Suppressor macrophage (primary cell): ENCODE measurements at places on chromosomes 13 and 19.

- DNase-seq, result peak; percentile 92
Measured at GRCh38 chr19:58581227-58582141, 8.3 kb upstream of the MZF1 start.

DNA sequence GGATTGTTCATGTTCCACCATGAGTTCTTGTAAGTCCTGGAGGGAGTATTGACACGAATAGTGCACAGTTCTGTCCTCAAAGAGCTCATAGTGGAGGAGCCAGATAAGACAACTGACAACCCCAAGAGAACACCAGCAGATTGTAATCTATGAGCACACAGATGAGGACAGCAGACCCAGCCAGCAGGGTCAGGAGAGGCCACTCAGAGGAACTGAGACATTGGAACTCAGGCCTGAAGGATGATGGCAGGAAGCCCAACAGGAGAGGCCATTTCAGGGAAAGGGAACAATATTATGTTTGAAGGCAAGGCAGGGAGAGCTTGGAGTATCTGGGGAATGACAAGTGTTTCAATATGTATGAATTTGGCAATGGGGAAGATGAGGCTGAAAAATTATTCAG is 63.7 kb upstream of the IPO5 start:
- no peak for DNase-seq

- DNase-seq, result no peak
Measured at GRCh38 chr13:114258589-114258988, 22.8 kb upstream of the UPF3A start.

- DNase-seq, result peak; percentile 78
Measured at GRCh38 chr19:49391581-49392399, 3.7 kb downstream of the KASH5 start.

- no peak for DNase-seq
Measured at GRCh38 chr19:1288833-1289685, 3.4 kb downstream of the EFNA2 start.

DNA sequence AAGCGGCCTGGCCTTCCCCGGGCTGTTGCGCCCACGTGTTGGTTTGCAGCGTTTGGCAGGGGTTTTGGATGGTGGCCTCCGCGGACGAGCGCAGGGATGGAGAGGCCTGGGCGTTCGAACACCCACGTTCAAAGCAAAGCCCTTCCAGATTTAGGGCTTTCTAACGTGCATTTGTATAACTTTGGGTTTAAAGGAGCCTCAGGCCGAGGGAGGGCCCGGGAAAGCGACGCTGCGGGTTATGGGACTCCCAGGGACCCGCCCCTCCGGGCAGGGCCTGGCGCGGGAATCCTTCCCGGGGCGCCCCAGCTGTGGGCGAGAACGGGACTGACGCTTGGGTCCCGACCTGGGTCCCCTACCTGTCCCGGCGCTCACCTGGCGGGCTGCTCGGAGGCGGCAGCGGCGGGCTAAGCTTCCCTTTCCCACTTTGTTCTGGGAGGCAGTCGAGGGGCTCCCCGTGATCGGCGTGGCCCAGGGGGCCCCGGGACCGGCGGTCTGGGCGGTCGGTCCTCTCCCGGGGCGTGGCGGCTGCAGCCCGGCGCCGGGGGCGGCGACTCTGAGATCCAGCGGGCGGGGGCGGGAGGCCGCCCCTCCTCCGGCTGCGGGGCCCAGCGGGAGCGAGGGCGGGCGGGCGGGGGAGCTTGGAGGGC is at the start of gene FBXO17:
TSS of gene FBXO17 (minus strand) at position 529 of the 647 bp plus-strand sequence. CDS start 25,423 bp downstream, outside the sequence.
- DNase-seq, result no peak
